Astrocyte of the spinal cord (primary cell): ENCODE measurements at places on chromosomes 5 and 9.

GRCh38 chr5:29983528-29984155 lies 1209.8 kb upstream of the CDH6 start:
- no peak for DNase-seq

GRCh38 chr5:124806373-124807077 lies 60.1 kb upstream of the ZNF608 start:
- DNase-seq: peak; percentile 92

GRCh38 chr9:78857373-78858225 lies 560.7 kb downstream of the PSAT1 start:
- no peak for DNase-seq

- no peak for DNase-seq
Measured at GRCh38 chr9:85038061-85038460, 368.5 kb downstream of the NTRK2 start.

GRCh38 chr5:95709967-95710650 lies 21.0 kb upstream of the RHOBTB3 start:
- DNase-seq: no peak

GRCh38 chr5:173329491-173330337 lies 1.5 kb upstream of the STC2 start:
- DNase-seq: peak; percentile 23

DNA sequence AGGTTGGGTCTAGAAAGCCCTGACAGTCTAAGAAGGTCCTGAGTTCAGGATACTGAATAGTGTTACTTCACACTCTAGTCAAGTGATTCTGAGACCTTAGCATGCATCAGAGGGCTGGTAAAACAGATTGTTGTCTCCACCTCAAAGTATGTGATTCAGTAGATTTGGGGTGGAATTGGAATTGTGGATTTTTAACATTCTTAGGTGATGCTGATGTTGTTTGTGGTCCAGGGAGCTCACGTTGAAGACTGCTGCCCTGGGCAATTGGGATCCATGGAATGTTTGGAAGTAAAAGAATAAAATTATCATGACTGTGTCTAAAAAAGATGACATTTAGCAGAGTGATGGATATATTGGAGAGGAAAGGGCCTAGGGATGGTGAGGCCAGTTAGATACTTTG lies 75.6 kb downstream of the VCAN start:
- no peak for DNase-seq

DNA sequence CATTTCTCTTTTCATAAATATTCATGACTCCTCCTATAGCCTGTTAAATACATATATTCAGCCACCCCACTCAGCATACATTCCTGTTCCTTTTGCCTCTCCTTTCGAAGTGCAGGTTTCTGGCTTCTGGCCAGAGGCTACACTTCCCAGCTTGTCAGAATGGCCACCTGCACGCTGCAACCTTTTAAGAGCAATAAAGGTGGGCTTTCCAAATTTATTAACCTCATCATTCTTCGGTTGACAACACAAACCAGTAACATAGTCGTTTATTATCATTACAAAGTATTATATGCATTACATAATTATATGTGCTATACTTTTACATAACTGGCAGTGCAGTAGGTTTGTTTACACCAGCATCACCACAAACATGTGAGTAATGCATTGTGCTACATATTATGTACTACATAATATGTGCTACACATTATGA lies 16.5 kb upstream of the TMEM171 start:
- DNase-seq: no peak
